Left colon (tissue), 2 donors: ENCODE measurements at places on chromosomes 11 and 22.

GRCh38 chr22:23133922-23134321 lies 7.9 kb downstream of the RSPH14 start:
- DNase-seq = no peak

DNA sequence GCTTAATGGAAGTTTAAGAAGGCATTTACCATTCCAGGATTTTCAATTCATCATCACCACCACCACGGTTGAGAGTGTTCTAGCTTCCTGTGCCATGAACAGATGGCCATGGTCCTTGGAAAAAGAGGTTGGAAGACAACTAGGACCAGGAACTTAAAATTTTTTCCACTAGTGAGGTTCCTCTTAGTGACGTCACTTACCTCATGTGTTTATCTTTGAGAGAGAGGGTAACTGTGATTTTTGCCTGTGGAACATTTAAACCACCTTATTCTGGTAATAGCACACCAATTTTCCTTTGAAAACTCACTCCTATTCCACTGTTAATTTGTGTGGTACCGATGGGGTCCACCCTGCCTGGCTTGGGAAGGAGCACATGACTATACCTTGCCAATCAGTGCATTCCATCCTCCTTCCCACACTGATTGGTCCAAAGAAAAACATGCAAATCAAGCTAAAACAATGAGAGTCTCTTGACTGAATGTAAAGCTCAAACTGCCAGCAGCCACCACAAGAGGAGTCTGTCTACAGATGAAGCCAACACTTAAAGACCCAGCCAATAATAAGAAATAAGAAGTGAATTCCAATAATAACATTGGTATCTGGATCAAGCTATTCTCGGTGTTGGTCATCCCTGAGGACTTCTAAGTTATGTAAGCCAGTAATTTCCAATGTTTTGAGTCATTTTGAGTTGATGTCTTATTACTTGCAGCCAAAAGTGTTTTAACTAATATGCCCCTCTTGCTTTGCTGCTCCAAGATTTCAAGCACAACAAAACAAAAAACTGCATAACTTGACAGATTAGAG lies 111.8 kb downstream of the MPPED2 start:
- no peak for DNase-seq

- DNase-seq = peak; percentile 84
Observed at GRCh38 chr11:66744485-66745355, 15.7 kb upstream of the SPTBN2 start.

DNA sequence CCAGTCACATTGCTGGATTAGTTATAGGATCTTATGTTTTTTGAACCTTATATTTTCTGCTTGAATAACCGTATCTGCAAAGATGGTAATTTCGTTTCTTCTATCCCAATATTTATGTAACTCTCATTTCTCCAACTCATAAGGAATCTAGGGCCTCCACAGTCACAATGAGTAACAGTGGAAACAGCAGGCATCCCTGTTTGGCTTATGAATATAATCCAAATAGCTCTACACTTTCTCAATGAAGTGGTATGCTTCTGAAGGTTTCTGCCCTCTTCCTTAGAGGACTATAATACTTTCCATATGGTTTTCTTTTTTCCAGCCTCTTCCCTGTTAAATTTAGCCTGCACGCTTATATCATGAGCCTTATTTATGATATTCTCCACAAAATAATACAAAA lies 16.5 kb downstream of the ATP6V1E1 start:
- DNase-seq = no peak

DNA sequence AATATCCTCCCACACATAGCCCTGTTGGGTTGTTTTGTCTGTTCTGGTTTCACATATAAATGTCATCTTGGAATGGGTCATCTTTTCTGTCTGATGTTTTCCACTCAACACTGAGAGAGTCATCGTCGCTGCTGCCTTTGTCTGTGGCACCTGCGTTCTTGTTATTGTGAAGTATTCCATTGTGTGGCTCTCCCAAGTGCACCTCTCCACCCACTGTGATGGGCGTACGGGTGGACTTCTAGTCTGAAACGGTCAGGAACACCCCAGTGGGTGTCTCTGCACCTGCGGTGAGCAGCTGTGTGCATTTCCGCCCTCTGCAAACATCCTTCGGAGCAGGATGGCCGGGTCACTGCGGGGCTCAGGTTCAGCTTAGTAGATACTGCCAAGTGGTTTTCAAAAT lies 34.5 kb upstream of the RTL6 start:
- no peak for DNase-seq

DNA sequence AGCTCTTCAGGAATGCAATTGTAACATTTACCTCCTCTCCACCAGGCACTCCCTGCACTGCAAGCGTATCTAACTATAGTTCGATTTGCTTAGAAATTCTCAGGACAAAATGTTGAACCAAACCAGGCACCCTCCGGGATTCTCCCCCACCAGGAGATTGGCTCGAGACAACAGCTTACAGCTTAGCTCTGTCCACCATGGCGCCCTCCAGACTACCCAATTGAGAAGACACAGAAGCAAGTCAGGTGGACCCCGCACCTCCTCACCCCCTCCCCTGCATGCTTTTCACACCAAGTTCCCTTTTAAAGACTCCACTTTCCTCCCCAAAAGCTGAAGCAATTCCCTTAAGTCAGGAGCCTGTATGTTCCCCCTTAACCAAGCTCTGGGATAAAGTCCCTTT lies 34.7 kb upstream of the RFPL3 start:
- no peak for DNase-seq

DNA sequence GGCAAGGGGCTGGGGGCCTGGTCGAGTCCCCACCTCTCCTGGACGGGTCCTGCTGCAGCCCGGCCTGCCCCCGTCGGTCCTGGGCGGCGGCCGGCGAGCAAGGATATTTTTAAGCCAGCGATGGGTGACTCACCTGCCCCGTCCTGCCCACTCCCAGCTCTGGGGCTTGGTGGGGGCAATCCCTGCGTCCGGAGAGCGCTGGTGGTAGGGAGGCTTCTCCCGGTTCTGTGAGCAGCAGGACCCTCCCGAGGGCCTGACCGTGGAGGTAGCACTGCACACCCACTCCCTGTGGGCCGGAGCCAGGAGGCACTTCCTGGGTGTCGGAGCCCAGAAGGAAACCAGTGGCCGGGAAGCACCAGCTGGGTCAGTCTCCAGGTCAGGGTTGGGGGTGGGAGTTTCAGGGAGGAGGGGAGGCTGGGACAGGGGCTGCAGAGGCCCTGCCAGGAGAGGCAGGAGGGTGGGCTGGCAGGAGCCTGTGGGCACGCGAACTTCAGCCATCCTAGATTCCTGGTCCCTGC lies 467 bp downstream of the EPS8L2 start:
- DNase-seq = peak; percentile 43

DNA sequence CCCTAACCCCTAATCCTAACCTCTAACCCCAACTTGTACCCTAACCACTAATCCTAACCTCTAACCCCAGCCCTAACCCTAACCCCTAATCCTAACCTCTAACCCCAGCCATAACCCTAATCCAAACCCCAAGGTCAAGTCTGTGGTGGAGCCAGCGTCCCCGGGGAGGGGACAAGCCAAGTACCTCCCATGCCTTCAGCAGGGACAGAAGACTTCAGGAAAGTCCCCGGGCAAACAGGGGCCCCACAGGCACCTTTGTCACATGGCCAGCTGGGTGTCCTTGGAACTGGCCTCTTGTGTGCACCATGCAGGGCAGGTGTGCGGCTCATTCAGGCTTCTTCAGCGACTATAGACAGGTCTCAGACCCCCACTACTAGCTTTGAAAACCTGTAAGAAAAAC lies 555.8 kb downstream of the BRD1 start:
- no peak for DNase-seq

- DNase-seq = no peak
Observed at GRCh38 chr11:109298865-109299264, 123.1 kb upstream of the C11orf87 start.

DNA sequence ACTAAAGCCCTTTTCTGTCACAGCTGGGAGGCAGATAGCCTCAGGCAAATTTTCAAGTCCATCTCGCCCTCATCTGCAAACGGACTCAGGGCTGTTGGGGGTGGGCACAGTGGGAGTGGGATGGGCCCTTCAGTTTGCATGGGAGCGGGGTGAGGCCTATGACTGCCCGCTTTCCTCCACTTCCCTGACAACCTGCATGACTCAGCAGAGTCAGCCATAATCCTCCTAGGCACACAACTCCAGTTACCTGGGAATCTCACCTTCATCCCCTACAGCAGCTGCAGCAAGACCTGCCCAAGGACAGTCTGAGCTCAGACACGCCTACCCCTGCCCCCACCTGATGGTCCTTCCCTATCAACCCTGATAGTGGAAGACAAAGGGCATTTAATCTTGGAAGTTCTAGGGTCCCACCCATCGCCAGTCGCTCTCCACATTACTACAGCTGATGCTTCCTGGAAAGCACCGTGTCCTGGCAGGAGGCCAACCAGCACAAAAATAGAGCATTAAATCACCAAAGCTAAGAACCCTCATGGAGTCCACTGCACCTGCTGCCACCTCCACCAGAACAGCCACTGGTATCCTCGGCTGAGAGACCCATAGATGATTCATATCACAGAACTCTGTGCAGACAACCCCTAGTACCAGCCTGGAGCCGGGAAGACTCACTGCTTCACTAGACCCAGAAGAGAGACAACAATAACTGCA lies 319.3 kb downstream of the DCDC1 start:
- peak; percentile 14 for DNase-seq

DNA sequence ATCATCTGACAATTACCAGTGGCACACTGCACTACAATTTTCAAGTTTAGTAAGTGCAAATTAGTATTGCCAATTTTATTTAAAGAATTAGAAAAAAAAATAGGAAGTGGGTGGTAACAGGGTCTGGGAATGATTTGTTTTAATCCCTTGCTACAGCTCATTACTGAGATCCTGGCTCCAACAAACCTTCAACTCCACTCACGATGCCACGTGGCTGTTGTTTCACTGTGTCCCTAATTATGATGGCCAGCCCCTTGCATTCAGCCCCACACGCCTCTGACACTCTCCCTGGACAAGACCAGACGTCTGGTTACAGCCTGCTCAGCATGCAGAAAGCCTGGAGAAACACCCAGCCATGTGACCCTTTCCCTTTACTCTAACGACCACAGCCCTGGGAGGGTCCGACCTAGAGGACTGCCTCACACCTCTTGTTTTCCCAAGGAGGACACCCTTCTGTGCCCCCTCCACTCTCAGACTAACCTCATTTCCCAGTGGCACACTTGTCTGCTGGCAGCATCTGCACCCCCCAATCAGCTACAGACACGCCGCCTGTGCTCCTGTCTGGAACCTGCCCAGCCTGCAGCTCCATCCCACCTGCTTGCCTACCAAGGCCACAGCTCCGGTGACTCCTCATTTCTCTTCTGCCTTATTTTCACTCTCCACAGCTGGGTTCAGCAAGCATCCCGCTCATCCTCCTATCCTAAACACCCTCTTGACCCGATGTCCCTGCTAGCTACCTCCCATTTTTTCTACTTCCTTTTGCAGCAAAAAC lies 18.5 kb upstream of the SLC25A1 start:
- DNase-seq = no peak

- DNase-seq = peak; percentile 55
Observed at GRCh38 chr22:42688241-42689211, 32.1 kb downstream of the A4GALT start.

DNA sequence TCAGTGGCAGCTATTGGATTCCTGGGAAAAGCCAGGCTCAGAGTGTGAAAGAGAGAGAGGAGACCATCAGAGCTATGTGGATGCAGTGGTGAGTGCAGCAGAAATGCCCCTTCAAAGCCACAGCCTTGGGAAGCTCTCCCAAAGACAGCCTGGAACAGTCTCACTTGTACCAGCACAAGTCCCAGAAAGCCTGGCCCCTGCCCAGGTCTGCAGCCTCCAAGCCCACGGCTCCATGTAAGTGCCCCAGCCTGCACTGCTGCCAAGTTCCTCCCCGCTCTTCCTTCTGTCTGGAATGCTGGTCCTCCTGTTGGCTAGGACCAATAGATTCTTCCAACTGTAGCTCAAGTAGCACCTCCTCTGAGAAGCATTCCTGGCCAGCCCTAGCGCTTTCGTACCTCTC lies 539.7 kb downstream of the MIAT start:
- no peak for DNase-seq

GRCh38 chr22:28075358-28075981 lies 156.4 kb upstream of the PITPNB start:
- no peak for DNase-seq

DNA sequence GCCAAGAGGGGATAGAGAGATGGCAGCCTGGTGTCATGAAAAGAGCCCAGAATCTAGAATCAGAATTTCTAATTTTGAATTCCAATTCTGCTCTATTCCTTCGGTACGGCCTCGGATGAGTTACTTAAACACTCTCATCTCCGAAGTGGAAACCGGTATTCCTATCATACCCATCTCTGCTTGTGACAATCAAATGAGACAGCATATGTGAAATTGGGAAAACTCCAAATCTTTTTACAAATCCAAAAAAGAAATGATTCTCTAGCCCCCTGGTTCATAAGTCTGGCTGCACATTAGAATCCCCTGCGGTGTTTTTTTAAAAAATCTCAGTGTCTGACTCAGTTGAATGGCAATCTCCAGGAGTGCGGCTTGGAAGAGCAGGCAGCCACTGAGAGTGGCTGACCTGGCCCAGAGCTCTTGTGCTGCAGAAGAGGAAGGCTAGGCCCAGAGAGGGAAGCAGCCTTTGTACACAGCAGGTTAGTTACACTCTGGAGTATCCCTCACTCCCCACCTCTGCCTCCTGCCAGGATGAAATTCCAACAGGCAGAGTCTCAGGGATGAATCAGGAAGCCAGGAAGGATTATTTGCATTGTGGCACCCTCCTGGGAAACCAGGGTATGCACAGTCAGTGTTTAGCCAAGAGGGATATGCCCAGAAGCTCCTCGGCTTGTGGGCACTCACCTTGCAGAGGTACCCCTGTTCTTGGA lies 93.6 kb upstream of the ISX start:
- no peak for DNase-seq

DNA sequence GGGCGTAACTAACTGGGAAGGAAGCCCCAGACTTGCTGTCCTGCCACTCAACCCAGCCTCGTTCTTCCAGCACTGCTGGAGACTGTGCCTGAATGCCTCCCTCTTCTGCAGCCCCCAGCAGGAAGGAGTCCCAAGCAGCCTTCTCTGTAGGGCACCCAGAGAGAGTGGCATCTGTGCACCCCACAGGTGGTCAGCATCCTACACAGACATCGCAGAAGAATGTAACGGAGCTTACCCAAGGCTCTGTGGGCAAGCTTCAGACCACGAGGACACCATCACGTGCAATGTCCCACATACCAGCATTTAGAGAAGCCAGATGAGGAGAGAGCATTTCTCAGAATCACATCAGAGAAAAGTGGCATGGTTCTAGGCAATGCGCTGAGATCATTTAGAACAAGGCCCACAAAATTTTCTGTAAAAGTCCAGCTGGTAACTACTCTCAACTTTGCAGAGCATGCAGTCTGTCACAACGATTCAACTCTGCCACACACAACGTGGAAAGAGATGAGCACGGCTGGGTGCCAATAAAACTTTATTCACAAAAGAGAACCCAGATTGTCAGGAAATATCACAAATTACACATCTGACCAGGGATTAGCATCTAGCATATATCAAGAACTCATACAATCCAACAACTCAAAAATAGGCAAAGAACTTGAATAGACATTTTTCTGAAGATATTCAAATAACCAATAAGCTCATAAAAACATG lies 33.4 kb downstream of the SHANK2 start:
- peak; percentile 0 for DNase-seq
